CD4-positive, alpha-beta T cell treated with Interleukin-10 for 1 hour (primary cell): ENCODE measurements at places on chromosomes 6 and 20.
A peak's percentile ranks its signal among the peaks of the same experiment; 100 is the strongest.

- DNase-seq: no peak
These were observed 32.1 kb downstream of the MYT1 start for GRCh38 chr20:64196309-64196708.

DNA sequence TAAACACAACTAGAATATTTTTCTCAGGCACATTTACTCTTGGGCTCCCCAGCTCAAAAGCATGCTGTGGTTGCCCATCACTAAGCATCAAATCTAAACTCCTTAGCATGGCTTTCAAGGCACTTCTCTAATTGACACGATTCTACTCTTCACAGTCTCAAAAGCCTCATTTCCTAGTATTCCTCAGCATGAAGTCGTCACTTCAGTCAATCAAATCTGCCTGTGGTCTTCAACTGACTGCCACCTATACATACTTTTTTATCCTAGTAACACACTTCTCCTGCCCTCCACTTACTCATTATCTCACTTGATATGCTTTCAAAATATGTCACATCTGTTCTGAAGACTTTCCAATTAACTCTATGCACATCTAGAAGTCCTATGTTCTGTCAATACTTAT lies 110.3 kb downstream of the TBC1D32 start:
- no peak for DNase-seq

GRCh38 chr6:12813321-12813720 lies 96.8 kb downstream of the PHACTR1 start:
- DNase-seq: no peak

GRCh38 chr6:79034865-79035264 lies 43.2 kb downstream of the PHIP start:
- no peak for DNase-seq

DNA sequence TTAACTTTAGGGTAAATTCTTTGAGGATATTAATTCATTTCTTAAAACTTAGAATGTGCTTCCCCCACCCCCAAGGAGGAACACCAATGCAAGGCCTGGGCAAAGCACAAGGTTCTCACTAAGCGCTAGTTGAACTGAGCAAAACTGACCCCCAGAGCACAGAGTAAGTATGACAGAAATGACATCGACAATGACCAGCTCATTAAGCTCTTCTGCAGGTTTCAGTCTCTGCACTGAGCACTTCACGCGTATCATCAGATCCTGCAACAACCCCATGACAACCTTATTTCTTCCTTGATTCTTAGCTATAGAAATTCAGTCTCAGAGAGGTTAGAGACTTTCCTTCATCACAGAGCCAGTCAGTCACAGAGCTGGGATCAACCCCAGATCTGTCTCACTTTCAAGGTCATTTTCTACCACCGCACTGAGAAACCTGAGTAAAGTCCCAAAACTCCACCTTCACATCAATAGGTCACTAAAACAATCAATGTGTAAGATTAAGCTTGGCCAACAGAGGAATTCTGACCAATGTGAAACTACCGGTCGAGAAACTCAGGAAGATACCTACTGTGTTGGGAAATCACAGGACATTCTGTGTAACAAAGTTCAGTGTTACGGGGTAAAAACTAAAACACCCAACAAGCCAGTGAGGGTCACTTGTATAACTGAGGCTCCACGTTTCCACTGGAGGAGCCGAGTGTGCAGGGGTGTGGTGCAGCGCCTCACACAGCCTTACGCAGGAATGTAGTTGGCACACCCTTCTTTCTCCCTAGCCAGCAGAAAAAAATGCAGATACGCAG lies 129.0 kb upstream of the FOXQ1 start:
- no peak for DNase-seq

GRCh38 chr6:15263780-15264374 lies 18.0 kb downstream of the JARID2 start:
- no peak for DNase-seq

DNA sequence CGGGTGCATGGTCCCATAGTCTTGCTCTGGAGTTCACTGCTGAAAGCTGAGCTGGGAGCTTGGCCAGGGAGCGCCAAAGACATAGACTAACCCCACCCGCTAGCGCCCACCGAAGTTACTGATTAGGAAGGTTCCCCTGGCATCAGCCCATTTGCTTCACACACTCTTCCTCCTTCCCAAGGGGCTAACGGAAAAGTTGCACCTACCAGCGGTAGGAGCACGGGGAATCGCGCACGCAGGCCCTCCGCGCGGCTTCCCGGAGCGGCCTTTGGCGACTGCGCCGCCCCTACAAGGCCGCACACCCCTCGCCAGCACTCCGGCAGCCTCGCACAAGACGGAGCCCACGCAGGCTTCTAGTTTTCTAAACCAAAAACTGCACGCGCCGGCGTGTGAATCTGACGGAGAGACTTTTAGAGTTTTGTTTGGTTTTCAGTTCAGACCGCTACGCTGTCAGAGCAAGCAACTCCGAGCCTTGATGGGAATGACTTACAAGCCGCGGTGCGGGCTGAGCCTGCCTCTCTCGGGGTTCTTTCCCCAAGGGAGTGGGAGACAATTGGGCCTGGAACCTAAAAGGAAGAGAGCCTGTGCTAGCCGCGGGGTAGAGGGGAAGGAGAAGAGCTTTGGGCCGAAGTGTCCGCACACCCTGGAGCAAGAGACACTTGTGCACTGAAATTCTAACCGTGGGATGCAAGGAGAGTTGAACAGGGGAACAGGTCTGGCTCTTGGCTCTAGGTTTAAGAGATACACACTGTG lies 891 bp upstream of the POU3F2 start:
- DNase-seq: peak; percentile 16
